ENCODE measurements at places on chromosomes 7 and 10.

- no peak for DNase-seq
These were observed 51.5 kb downstream of the FAM107B start for GRCh38 chr10:14723052-14723689.

DNA sequence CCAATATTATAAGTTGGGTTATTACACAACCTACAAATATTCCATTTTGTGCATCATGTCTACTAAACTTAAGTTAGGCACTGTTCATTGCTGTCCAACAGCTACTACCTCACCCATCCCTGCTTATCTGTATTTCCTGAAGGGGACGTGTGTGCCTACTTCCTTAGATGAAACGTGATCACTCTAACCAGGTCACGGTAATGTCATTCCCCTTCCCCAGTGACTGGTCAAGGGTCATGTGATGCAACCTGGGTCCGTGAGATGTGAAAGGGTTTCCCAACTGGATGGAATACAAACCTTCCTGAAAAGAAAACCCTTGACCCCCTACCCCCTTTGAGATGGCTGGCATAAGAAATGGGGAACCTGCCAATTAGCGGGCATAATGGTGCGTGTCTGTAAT is 1.6 kb upstream of the NSMCE4A start:
- no peak for DNase-seq

DNA sequence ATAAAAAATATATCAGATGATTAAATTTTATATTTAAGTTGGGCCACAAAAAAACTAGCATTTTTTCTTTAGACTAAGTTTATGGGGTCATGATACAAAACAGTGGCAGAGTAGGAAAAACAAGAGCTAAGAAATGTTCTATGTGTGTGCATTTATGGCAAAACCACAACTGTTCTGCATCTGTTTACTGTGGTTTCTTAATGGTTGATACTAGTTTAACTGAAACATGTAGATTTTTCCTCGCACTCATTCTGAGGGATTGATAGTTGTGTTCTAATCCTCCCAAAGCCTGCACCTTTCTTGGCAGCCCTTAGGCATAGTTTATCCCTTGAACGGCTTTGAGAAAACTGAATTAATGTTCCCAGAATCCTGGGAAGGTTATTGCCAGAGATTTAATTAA is 66.6 kb upstream of the PHYHIPL start:
- DNase-seq: no peak

DNA sequence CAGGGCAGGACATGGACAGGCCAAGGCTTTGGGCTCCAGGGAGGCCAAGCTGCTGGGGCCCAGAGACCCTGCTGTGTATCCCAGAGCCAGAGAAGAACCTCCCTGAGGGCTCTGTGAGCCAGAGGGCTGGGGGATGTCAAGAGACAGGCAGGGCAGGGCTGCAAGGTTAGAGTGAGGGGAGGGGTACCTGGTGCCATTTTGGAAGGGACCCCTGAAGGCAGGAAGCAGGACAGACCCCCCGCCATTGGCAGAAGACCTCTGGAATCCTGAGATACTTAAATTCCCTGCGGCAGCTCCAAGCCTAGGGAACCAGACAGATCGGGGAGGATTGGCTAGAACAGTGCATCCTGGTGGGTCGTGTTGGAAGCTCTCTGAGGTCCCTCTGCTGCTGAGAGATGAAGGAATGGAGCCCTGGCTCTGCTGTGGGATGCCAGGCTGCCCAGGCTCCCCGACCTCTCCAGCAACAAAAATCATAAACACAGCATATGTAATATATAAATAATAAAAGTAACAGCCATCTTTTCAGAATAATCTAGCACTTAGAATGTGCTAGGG is 75.0 kb downstream of the LHPP start:
- DNase-seq: no peak

DNA sequence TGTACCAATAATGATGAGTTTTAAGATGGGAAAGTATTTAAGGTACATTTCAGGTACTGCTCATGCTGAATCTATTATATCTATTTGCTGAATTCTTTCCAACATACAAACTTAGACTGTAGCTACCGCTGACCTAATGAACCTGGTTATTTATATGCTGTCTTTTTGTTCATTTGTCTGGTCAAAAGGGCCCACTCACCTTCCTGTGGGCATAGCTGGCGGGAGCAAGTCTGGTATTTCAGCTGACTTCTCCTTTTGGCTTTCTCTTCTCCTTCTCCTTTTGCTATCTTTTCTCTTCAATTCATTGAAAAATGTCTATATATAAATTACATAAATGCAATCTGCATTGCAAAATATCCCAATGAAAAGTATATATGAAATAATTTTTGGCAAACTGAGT is 9.5 kb downstream of the PLXDC2 start:
- no peak for DNase-seq

GRCh38 chr10:51789118-51789517 is 89.7 kb upstream of the CSTF2T start:
- DNase-seq: no peak

DNA sequence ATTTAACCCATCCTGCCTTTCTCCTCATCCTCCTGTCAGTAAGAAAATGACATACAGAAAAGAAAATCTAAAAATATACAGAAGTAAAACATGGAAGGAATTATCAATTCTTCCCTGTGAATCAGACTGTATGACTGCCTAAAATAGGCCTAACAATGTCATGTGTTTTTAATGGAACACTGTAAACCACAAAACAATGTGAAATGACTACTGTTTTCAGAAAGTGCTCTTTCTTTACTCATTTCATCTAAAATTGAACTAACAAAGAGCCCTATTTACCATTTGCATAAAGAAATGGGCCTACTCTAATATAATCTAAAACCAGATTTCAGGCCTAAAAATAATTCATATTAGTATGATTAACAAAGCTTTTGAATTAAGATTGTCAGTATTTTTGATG is 35.7 kb downstream of the SEMA3E start:
- DNase-seq: no peak

GRCh38 chr7:26550492-26550891 is 258.8 kb downstream of the SNX10 start:
- DNase-seq: no peak

GRCh38 chr7:94049615-94050014 is 45.5 kb upstream of the BET1 start:
- no peak for DNase-seq

DNA sequence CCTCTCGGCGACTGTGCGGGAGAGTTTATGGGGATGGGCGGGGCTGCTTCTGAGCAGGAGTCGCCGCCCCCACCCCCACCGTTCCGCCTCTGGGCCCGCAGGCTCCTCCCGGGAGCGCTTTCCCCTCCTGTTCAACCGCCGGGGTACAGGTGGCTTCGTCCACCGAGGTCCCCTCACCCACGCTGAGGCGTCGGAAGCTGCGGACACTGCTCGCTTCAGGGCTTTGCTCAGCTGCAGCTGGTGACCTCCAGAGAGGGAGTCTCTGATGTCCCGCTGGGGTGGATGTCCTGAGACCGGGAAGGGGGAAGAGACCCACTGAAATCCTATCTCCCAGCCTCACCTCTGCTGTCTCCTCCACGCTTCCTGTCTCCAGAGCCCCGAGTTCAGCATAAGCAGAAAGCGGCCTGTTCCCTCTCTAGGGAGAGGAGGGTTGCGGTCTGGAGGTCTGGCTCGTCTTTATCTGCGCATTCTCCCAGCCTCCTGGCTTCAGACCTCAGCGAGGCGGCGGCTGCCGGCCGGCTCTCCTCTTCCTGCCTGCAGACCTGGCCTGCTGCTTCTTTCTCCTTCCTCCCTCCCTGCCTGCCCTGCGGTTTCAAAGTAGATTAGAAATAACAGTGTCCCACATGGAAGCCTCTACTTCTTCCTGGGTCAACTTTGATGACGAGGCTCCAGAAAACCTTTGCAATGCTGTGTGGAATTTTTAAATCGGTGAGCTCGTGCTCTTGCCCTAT is 1.8 kb downstream of the CYP2E1 start:
- no peak for DNase-seq

DNA sequence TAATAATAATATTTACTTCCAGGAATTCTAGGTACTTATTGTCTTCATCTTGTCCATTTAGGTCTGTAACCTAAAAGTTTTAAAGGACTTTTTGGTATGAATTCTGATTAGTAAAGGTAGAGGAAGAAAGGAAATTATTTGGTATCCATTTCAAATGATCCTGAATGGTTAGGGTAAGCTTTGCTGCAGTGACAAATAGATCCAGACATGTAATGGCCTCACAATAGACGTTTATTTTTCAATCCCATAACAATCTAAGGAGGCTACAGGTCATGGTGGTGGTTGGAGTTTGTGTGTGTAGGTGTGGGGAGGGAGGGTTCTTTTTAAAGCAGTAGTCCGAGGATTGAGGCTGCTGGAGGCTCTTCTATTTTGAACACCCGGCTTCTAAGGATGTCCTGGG is 5.3 kb downstream of the FBH1 start:
- DNase-seq: no peak

Measured in stimulated activated CD8-positive, alpha-beta memory T cell treated with anti-CD3 and anti-CD28 coated beads, Interleukin-7, amount 100 ng/mL, for 48 hours (primary cell).